ENCODE measurements at places on chromosomes 2 and 18.

DNA sequence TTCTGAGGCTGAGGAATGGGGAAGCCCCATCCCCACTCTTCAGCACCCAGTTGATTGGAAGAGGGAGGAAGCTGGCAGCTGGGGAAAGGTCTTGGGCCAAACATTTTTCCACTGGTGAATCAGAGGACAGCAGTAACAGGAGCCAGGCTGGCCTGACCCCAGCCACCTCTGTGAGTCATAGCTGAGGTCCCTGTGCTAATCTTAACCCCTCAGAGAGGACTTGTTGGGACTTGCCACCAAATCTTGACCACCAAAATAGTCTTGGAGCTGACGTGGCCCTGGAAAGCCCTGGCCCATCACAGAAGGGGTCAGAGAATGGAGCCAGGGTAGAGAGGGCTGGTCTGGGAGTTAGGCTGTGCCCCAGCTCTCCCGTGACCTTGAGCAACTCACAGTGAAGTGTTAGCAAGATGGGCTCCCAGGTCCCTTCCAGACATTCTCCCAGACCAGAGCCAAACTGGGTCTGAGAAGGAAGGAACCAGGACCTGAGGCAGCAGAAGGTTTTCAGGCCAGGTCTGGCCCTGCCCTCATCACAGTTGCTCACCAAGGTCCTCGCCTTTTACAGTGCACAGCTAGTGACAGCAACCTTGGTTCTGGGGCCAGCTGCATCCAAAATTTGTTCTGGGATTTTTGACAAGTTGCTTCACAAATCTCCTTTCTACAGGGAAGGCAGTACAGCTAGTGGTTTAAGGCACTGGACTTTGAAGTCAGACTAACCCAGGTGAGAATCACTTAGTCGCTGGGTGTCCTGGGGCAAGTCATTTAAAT, 266.6 kb downstream of the CYP26B1 start:
- DNase-seq = no peak

DNA sequence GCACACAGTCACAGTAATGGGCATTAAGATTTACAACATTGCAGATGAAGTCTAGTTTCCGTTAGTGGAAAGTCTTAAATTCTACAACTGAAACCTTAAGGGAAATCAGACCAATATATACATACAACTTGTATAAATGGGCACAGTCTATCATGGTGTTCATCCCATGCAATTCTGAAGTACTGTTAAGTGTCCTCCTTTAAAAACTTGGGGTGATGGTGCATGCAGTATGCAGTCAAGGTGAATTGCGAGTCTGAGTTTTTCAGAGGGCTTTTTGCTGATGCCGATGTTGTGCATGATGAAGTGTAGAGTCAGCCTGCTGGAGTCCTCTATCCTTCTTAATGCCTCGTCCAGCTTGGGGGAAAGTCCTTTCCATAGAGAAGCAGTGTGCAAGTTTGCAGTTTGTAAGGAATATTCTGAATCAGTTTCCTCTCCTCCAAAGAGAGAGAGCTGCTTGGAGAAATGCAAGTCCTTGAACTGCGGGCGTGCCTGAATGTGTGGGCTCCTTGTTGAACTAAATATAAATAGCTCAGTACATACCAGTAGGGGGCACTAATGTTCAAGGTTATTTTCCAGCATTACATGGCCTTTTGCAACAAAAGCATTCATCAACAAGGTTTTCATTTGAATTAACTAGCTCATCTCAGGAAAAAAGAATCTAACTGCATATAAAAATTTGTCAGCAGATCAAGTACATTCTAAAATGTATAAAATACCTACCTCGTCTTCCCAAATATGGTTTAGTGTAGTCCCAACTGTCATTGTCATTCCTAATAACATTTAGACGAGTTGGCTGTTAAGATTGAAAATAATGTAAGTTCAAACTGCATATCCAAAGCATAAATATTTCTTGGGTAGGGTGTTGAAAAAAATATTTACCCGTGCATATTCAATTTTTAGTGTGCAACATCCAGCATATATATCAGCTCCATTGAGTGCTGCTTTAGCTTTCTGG, 21.3 kb downstream of the HNRNPLL start:
- DNase-seq = peak; percentile 93

DNA sequence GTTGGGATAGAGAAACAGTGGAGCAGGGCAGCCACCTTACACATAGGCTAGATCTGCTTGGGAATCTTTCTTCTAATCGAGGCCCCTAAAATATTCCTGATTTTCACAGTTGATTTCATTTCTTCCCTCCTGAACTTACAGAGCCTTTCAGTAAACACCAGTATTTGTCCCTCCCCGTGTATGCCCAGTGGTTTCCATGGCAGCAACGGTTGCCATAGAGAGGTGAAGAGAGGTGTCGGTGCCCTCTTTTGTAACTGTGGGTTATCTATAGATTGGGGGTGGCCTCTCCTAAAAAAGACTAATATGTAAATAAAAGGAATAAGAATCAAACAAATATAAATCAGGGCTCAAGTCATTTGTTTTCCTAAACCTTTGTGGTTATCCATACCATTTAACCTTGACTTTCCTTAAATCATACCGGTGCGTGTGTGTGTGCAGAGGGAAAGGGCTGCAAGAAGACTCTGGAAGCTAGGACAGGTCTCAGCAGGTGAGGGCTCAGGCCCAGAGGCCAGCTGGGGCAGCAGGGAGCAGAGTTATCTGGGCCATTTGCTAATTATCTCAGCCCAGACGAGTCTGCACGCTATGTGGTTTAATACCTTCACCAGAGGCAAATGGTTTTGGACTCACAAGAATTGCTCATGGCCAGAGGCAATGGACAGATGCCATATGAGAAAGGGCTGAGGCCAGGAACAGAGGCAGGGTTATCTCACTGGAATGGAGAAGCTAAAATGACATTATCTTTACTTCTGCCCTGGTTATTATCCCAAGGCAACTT, 35.5 kb downstream of the LIPG start:
- DNase-seq = no peak

DNA sequence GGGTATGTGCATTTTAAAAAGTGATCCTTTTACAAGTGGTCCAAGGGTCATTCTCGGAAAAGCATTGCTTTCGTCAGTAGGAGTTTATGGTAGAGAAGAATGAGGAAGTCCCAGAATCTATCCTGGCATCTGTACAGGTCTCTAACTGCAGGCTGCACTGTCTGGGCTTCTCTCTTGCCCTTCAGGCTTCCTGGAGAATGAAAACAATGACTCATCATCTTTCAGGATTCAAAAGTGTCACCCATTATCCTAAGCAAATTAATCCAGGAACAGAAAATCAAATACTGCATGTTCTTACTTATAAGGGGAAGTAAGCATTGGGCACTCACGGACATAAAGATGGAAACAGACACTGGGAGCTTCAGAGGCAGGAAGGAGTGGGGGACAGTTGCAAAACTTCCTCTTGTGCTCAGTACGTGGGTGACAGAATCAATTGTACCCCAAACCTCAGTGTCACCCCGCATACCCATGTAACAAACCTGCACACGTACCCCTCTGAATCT, 60.2 kb upstream of the TXNDC2 start:
- peak; percentile 92 for DNase-seq

DNA sequence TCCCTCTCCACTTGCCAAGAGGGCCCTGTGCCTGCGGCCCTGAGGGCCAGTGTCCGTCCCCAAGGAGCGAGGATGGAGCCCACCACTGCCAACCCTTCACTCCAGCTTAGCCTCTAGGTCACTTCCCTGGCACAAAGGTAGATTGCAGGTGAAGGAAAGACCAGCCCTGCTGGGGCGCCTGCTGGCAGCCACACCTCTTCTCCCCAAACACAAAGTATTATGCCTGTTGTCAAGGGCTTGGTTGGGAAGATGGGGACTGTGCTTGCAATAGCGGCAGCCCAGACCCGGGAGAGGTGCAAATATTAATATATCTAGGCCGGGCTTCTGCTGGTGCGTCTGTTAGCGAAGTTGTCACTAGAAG, 7.7 kb downstream of the KCNF1 start:
- no peak for DNase-seq

- DNase-seq = no peak
These were observed 72.9 kb downstream of the XRCC5 start for GRCh38 chr2:216181953-216182461.

DNA sequence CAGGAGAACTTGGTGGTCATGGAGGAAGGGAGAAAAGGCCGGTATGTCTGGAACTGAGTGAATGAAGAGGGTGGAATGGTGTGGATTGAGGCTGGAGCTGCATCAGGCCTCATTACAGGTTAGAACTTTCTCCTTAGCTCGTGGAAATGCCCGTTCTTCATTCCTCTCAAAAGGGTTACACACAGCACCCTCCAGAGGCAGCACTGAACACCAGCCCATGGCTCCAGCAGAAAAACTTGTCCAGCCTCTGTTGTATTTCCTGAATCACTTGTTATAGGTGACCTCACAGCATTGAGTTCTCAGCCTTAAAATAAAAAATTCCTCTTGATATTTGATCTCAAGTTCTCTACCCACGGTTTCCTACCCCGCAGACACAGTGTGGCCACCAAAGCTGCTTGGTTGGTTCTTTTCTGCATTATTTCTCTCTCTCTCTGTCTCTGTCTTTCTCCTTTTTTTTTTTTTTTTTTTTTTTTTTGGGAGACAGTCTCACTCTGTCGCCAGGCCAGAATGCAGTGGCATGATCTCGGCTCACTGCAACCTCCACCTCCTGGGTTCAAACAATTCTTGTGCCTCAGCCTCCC, 89.6 kb downstream of the ITGB1BP1 start:
- peak; percentile 88 for DNase-seq

- no peak for DNase-seq
These were observed 549.4 kb downstream of the STK39 start for GRCh38 chr2:167697948-167698347.

DNA sequence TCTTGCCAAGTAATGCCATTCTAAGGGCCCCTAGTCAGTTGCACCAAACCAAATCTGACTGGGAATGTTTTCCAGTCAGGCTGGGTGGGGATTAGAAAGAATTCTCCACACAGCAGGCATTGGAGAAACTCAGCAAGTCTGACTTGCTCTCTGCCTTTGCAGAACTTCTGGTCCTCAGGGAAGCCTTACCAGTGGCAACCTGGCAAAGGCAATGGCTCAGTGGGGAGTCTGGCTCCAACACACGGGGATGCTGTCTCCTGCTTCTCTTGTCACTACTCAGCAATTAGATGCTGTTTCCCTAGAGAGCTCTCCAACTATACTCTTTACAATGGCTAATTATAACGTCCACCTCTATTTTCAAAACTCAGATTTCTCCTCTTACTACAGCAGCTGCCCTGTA, 810.7 kb downstream of the LRRTM4 start:
- DNase-seq = no peak

GRCh38 chr18:68568364-68569155, 146.3 kb downstream of the TMX3 start:
- DNase-seq = no peak

DNA sequence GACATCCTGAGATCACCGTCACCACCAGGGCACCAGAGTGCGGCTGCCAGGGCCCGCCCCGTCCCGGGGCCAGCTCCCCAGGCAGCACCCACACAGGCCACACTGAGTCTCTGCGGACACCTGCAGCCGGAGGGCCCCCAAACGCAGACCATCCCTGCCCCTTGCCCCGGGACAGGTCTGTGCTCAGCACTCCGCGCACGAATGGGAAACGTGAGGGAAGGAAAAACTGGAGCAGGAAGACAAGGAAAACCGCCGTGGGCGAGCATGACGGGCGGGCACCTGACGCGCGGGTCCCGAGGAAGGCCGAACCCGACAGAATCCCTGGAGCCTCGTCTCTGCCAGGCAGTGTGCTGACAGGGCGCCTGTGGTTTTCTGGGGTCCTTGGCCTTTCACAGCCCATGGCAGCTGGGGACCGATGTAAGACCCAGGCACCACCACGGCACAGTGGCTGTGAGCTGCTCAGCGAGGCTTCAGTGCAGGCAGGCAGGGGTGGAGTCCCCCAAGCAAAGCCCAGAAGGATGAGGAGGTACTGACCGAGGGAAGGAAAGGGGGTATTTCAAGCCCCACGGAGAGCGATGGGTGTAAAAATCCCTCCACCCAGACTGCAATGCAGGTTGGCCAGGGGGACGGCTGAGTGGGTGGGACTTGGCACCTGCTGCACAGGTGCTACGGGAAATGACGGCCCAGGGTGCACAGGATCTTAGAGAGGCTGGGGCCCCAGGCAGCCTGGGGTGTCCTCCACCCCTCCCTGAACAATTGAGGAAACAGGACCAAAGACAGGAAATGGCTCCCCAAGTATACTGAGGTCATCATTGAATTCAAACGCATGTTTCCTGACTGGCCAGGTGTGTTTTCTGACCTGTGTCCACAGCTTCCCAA, 59.0 kb downstream of the PXDN start:
- DNase-seq = no peak

GRCh38 chr2:138502255-138503086, 901 bp downstream of the SPOPL start:
- DNase-seq = peak; percentile 45

DNA sequence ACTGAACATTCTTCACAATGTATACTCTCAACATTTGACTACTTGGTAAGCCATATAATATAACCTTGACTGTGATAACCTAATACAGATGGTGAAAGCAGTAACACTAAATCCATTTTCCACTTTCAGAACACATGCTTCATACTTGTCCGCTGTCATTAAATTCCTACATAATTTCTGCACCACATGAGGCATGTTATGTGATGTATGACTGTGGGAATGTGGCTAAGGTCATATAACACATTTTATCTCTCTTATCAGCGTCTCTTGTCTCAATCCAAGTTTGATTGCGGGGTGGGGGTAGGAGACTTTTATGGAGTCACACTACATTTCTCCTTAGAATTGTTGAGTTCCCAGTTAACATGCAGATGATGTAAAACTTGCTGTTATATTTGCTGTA, 110.9 kb downstream of the MTCL1 start:
- no peak for DNase-seq

GRCh38 chr18:30450927-30451326, 591.6 kb downstream of the DSC3 start:
- DNase-seq = no peak

GRCh38 chr2:230913406-230914143, 11.5 kb downstream of the GPR55 start:
- peak; percentile 84 for DNase-seq

- no peak for DNase-seq
These were observed 5.1 kb upstream of the ASB1 start for GRCh38 chr2:238421695-238422035.

GRCh38 chr18:44957025-44957424, 276.3 kb downstream of the SETBP1 start:
- no peak for DNase-seq

DNA sequence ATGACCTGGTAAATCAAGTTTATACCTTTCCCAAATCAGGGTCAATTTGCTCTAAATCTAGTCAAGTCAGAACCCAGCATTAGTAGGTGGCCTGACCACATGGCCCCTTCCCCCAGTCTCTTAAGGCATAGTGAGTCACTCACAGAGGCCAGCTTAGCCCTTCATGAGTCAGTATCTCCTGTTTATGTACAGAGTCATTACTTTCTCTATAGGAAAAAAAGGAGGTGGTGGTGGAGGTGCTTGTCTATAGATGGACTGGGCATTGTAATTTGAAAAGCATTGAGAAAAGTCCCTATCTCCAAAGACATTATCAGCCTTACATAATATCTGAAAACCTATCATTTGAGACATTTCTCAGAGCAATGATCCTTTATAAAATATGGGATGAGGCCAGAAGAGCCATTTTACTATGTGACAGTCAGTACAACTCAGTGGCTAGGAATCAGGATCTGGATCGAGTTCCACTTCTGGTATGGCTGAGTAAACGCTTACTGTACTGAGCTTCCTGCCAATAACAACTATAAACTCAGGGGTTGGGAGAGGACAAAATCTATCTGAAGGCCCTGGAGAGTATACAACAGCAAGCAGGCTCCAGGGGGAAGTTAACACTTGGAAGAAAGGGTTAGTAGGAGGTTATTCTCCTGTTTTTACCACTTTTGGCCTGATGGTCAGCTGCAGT, 22.5 kb upstream of the SIGLEC15 start:
- DNase-seq = peak; percentile 31

GRCh38 chr2:180474716-180475115, 467.6 kb upstream of the CWC22 start:
- DNase-seq = no peak
